ENCODE measurements at places on chromosomes 16 and 17.

GRCh38 chr16:63195336-63195735 is 1159.1 kb upstream of the CDH8 start:
- DNase-seq: no peak

DNA sequence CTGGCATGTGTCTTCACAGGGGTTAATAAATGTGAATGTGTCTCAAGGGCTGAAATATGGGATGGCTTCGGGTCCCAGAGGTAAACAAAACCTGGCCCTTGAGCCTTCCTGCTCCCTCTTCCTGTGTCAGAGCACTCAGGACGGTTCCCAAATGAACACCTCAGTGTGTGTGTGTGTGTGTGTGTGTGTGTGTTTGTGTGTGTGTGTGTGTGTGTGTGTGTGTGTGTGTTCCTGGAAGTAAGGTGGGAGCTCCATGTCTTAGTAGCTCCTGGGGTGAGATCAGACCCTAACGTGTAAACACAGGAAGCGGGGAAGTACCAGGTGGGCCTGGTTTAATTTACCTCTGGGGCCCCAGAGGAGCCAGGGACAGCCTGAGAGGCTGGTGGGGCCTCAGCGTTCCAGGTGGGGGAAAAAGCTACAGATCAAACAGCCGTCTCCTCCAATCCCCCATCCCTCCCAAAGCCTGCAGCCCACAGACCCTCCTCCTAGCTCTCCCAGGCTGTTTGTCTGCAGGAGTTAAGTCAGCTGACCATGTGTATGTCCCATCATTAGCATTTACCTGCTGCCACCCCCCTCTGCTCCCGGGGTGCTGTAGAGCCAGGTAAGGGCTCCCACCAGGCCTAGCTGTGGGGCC is 6.1 kb downstream of the KIF19 start:
- no peak for DNase-seq

- no peak for DNase-seq
Measured at GRCh38 chr17:42321555-42321954, 33.3 kb downstream of the STAT5A start.

- no peak for DNase-seq
Measured at GRCh38 chr17:74213861-74214391, 555 bp downstream of the TTYH2 start.

GRCh38 chr16:88685156-88686061 is 898 bp downstream of the SNAI3 start:
- peak; percentile 40 for DNase-seq

- no peak for DNase-seq
Measured at GRCh38 chr16:87417528-87417910, 25.4 kb downstream of the MAP1LC3B start.

GRCh38 chr17:77332034-77332971 is 191.5 kb downstream of the SEC14L1 start:
- no peak for DNase-seq

- no peak for DNase-seq
Measured at GRCh38 chr16:67940446-67941089, 3.4 kb downstream of the LCAT start.

DNA sequence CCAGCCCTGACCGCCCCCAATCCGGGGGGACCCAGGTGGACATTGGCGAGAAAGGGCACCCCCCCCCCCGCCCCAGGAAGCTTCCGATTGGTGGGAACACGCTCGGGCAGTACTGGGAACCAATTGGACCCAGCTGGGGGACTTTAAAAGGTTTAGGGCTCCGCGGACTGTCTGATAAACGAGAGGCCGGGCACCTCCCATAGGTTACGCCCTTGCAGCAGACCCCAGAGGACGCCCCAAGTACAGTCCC is 245 bp downstream of the TMEM256 start:
- peak; percentile 55 for DNase-seq

DNA sequence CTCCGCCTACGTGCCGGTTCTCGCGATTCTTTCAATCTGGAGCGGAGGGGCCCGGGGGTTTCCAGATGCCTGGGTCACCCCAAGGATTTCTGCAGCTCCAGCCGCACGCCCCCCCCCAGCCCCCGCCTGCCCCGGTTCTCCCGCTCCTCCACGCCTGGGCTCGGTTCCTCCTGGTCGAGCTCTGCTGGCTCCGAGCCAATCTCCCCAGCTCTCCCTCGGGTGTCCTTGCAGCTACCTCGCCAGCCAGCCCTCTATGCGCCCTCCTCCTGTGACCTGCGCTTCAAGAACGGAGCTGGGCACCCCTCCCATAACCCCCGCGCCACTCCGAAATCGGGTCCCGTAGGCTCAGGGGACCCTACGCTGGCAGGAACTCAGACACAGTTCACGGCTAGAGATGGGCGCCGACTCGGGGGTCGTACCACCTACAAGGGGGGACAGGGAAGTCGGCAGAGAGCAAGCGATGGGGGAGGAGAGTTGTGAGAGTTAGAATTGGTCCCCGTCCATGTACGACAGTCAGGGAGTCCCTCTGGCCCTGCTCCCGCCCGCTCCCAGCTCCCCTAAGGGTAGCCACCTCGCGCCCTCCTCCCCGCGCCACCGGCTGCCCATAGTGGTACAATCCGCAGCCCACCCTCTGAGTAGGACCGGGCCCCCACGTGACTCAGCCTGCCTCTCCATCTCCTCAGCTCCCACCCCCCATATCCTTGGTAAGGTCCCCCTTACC is 961 bp downstream of the FGF11 start:
- no peak for DNase-seq

- DNase-seq: no peak
Measured at GRCh38 chr16:57264950-57265371, 19.5 kb downstream of the PLLP start.

DNA sequence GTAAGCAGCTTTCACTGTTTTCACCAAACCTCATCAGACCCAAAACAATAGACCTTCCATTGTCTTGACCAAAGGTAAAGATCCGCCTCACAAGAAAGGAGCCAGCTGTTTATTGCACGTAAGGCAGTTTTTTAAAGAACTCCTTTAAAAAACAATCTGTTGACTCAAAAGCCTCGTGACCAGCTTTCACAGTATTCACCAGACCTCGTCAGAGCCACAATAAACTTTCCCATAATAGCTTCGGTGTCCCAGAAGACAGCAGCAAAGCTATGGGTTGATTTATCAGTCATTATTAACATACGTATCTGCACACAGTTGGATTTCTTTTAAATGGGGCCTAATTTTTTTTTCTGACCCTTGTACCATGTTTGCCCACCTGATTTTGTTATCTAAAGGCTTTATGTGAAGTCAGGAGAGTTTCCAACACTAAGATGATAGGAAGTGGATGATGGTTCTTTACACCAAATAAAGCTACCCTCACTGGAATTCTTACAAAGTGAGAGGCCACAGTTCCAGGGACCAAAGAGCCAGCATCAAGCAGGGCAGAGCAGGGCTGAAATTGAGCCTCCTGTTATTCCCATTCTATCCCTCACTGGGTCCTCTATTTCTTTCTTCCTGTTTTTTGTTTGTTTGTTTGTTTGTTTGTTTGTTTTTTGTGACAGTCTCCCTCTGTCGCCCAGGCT is 17.6 kb upstream of the HELZ start:
- DNase-seq: no peak

DNA sequence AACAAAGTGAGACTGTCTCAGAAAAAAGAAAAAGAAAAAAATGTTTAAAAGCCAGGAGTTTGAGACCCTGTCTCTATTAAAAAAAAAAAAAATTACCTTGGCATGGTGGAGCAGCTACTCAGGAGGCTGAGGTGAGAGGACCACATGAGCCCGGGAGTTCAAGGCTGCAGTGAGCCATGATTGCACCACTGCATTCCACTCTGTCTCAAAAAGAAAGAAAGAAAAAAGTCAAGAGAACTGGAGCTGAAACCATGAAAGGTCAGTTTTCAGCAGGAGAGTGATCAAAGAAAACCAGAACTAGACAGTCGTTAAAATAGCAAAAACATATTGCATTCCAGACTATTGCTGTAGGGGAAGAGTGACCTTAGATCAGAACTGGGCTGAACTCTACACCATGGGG is 8.8 kb downstream of the QPRT start:
- DNase-seq: no peak

DNA sequence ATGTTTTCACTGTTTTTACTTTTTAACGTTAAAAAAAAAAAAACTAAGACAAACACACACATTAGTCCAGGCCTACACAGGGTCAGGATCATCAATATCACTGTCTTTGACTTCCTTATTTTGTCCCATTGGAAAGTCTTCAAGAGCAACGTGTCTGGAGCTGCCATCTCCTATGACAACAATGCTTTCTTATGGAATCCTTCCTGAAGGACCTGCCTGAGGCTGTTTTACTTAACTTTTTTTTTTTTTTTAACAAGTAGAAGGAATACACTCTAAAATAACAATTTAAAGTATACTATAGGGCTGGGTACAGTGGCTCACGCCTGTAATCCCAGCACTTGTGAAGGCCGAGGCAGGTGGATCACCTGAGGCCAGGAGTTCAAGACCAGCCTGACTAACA is 71.8 kb upstream of the BCAR1 start:
- DNase-seq: no peak

DNA sequence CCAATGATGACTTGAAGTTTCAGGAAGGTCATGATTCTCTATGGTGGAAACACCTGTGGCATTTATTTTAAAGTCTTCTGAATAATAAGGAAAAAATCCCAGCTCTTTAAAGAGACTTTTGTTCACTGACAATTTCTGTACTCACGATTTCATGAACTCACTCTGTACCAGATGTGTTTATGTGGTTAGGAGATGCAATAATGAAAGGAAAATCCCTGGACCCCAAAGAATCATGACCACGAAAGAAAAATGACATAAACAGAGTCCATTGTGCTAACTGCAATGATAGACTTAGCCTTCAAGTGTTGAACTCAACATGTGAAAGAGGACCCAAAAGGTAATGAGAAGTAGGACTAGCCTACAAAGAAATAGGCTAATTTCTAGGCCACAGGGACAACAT is 947.5 kb downstream of the CDH11 start:
- no peak for DNase-seq

DNA sequence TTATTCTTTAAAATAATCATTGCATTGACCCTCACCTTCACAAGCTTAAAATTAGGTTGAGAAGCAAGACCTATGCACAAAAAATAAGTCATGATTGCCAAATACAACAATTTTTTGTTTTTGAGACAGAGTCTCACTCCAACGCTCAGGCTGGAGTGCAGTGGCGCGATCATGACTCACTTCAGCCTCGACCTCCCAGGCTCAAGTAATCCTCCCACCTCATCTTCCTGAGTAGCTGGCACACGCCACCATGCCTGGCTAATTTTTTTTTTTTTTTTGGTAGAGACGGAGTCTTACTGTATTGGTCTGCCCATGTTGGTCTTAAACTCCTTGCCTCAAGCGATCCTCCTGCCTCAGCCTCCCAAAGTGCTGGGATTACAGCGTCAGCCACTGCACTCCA is 24.2 kb downstream of the ZNF652 start:
- DNase-seq: no peak

DNA sequence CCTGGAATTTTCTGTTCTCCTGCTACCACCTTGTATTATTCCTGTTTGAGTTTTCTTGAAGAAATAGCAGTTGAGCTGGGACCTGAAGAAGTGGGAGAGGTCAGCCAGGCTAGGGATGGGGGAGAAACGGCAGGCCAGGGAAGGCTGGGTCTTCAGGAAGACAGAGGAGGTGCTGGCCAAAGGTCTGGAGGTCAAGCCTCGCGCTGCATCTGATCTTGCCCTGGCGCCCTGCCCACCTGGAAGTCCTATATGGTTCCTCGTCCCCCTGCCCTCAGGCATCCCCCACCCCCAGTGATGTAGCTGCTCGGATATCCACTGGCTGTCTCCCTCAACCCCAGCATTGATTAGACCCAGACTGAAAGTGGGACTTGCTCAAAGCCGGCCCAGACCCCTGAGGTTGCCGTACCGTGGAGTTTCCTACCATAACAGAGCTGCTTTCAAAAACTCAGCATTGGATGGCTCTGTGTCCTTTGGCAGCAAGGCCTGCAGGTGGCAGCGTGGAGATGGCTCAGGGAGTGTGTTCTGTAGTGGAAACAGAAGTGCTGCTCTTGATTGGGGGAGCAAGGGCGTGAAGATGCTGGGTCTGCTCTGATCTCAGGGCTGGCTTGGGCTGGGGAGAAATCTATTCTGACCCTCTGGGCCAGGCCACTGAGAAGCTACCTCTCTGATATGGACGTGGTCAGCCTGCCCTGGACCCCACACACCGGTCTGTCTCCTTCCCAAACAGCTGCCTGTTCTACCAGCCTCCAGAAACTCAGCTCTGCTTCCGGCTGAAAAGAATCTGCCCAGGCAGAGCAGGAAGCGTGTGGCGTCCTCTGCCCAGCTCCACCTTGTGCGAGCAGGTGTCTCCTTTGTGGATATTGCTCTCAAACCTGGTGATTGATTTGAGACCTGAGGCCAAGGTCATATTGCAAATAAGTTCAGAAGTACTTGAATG is 107.0 kb upstream of the CACNG5 start:
- no peak for DNase-seq

- no peak for DNase-seq
Measured at GRCh38 chr17:37747222-37747621, 2.4 kb upstream of the HNF1B start.

- DNase-seq: no peak
Measured at GRCh38 chr17:77535892-77536291, 395.1 kb downstream of the SEC14L1 start.

- peak; percentile 25 for DNase-seq
Measured at GRCh38 chr17:15920758-15921239, 24.1 kb upstream of the ADORA2B start.

- DNase-seq: no peak
Measured at GRCh38 chr16:85474621-85475217, 138.4 kb upstream of the GSE1 start.

- no peak for DNase-seq
Measured at GRCh38 chr16:68300734-68301459, 9.8 kb downstream of the SLC7A6OS start.

- DNase-seq: peak; percentile 28
Measured at GRCh38 chr16:50067290-50067853, 1.6 kb downstream of the HEATR3 start.

- no peak for DNase-seq
Measured at GRCh38 chr16:51637770-51638094, 486.7 kb upstream of the SALL1 start.

- DNase-seq: no peak
Measured at GRCh38 chr17:43220511-43221125, 7.8 kb downstream of the CCDC200 start.

GRCh38 chr17:55242476-55242875 is 22.3 kb upstream of the HLF start:
- no peak for DNase-seq

DNA sequence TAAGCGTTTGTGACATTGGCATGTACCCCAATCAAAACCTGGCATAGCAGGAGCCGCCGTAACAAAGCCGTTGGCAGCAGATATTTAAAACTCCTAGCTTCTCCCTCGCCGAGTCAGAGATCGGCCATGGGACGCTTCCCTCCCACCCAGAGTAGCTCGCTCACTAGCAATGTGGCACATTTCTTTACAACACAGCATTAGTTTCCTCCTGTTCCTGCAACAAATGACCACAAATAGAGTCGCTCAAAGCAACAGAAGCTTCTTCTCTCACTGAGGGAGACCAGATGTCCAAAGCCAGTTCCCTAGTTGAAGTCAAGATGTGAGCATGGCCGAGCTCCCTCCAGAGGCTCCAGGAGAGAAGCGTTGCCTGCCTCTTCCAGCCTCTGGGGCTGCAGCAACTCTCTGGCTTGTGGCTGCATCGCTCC is 106.7 kb downstream of the RBFOX3 start:
- DNase-seq: no peak

GRCh38 chr17:42180922-42181850 is at the start of gene KCNH4:
KCNH4 (minus strand) TSS chr17:42181142; CDS start chr17:42180945, 197 bp downstream.
- DNase-seq: peak; percentile 51

Measured in stromal cell of bone marrow (primary cell).